ENCODE measurements at places on chromosomes 3 and 15.

GRCh38 chr3:112489674-112490479 lies 9.4 kb downstream of the BTLA start:
- no peak for DNase-seq

DNA sequence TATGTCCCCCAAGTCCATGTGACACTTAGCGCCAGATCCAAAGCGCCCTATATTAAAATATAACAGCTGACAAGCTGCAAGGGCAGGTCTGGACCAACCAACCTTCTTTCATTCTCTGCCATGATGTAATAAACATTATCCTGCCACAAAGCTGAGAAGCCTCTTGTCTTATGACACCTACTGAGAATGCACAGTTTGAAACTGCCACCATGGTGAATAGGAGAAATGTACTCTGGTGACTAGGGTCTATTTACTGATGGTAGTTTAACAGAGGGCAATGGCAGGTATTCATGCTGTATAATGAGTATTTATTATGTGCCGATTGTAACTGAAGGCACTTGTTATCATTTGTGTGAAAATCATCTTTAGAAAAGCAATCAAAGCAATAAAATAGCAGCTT lies 634.0 kb downstream of the OTOL1 start:
- DNase-seq, result no peak

DNA sequence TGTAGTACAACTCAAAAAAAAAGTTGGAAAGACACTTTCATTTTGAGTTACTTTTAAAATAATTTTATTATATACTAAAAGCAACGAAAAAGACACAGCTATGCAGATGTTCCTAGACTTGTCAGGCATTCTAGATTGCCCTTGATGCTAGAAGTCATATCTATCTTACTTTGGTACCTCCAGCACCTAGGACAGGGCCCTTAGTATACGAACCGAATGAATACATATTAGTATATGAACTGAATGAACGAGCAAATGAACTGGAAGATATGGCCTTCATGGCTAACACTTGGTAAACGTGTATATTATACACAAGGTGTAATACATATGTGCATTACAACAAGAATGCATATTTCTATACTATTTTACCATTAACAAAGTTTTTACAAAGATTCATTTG lies 24.1 kb downstream of the ATP13A5 start:
- no peak for DNase-seq

DNA sequence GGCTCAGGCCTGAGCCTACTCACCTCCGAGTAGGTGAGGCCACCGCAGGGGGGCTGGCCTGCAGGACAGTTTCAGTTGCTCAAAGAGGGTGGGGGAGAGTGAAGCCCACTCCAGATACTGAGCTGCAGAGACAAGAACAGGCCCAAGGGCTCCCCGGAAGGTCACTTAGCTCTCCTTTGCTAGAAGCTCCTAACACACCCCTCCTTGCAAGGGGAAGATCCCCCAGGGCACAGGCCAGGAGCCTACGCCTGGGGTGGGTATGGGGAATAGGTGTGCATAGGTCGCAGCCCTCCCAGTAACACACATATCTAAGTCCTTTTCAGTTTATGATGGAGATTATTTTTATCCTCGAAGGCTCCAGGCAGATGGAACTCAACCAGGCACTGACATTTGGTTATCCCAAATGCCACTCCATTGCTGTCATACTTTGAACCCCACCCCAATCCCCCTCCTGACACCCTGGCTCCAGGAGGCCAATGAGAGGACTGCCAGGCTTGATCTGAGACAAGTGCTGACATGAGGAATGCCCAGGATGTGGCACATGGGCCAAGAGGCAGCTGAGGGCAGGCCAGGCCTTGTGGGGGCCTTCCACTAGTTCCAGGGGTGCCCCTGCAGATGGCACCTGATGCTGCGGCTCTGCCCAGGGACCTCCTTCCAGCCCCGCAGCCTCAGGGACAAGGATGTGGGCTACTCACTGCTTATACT lies 1.1 kb upstream of the MUSTN1 start:
- DNase-seq, result no peak

- no peak for DNase-seq
Observed at GRCh38 chr3:9416139-9416780, 18.8 kb downstream of the SETD5 start.

- no peak for DNase-seq
Observed at GRCh38 chr3:194592798-194593752, 40.1 kb downstream of the TMEM44 start.

GRCh38 chr3:117873249-117873600 lies 1161.4 kb downstream of the IGSF11 start:
- DNase-seq, result no peak

DNA sequence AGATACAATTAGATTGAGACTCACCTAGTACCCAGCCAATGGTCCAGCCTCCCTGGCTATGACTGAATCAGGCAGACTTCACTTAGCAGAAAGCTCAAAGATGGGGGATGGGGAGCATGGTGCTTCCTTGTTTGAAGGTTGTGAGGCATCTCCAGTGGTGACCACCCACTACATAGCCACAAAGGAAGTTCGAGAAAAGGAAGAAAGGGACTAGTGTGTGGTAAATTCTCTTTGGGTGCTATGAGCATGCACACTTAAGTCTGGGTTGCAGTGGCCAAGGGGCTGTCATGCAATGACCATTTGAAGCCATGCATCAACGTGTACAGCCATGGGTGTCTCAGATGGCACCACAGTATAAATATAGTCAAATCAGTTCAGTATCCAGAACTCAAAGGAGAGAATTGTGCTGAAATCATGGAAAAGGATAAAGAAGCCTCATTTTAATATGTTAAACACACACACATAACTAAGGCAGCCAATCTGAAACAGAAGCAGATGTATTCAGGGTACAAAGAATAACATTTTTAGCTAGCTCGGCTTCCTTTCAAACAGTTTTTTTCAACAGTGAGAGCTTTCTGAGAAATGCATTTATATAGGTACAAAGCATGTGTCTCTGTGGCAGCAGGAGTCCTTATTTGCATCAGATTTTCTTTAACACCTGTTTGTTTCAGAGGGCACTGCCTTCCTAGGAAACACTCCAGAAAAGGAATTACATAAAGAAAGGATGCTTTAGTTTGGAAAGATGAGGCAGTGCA lies 275.5 kb downstream of the GAP43 start:
- no peak for DNase-seq

DNA sequence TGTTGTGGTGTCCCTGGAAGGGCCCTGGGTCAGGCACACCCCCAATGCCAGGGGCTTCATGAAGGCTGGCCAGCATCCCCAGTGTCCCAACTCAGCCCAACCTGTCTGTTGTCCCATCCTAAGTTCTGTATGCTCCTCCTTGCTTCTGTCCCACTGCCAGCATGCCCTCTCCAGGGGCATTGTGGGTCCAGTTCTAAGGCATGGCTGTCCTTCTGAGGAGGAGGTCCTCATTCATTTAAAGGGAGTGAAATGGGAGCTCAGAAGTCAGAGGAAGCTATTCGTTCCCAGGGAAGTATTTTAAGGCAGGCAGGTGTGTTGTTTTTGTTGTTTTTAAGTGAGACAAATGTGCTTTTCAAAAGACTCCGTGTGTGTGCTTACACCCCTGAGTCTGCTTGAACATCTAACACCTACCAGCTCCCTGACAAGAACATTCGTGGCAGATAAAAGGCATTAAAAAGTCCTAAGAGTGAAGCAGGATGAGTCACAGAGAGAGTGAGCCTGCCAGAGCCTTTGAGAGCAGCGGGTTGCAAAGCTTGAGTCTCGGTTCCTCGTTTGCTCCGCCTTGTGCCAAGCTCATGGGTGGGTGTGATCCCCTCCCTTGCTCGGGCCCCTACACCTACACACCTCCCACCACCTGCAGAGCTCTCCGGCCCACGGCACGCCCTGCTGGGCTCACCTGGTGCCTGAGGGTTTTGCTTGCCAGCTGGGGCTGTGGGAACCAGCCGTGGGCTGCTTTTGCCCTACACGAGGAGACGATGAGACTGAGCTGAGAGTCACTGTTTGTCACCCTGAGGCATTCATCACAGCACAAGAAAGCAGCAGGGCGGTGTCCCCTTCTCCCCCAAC lies 183.4 kb upstream of the TOPAZ1 start:
- peak; percentile 31 for DNase-seq

DNA sequence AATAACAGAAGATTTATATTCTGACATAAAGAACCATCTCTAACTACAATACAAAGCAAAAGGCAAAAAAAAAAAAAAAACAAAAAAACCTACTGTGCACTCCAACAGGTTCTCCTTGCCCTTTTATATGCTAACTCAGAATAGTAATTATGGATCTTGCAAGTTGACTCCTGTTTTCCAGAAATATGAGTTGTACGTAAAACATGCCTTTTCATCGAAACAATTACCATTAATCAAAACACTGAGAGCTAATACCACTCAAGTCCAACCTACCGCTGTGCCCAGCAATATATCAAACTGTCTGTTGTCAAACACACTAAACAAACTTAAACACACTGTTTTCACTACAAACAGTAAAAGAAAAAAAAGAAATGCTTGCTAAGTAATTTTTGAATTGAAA lies 389.8 kb downstream of the TBC1D5 start:
- no peak for DNase-seq
